ENCODE measurements at places on chromosomes 12 and 14.

DNA sequence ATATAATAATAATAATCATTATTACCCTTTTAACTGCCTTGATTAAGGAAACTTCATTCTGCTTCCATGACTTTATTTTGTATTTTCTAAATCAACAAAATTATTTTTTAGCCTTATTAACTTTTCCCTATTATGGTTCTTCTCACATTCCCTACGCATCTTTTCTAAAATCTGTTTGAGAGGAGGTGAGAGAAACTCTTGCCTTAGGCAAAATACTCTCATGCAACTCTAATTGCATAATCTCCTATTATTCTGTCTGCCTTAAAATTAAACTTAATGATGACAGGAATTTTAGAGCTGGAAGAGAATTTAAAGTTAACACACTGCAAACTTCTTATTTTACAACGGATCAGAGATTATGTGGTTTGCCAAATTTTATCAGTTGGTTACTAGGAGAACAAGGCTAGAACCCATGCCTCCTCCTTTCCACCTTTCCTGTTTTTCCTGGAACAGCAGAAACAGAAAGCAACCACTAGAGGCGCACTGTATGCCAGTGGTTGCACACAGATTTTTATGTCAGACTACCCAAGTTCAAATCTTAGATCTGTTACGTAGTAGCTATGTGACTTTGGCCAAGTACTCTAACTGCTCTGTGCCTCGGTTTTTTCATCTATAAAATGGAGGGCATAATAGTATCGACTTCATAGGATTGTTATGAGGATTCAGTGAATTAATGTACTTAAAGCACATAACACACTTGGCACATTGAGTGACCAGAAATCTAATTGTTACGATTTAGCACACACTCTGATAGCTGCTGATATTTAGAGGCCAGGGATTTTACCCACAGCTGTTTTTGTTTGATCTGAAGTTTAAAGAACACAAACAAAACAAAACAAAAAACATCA, 4.3 kb upstream of the BRMS1L start:
- DNase-seq = peak; percentile 62

GRCh38 chr12:13233830-13234641, 37.5 kb downstream of the EMP1 start:
- DNase-seq = peak; percentile 77

DNA sequence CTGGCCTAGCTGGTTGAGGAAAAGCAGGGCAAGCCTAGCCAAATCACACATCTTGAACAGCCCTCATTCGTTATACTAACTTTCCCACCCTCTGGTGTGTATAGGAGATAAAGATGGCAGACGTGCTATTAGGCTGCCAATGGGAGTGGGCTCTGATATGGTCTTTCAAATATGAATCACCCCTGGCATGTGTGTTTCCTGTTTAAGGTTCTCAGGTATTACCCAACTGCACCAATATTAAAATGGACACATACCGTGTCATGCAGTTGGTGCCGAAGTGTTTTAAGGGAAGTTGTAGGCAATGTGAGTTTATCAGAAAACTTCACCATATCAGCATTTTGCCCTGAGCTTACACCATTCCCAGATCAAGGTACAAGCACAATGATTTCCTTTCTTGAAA, 33.4 kb downstream of the CHST11 start:
- no peak for DNase-seq

GRCh38 chr12:56658921-56659320, 13.1 kb upstream of the ATP5F1B start:
- DNase-seq = no peak

- DNase-seq = no peak
Observed at GRCh38 chr14:92398888-92399636, 76.1 kb downstream of the SLC24A4 start.

DNA sequence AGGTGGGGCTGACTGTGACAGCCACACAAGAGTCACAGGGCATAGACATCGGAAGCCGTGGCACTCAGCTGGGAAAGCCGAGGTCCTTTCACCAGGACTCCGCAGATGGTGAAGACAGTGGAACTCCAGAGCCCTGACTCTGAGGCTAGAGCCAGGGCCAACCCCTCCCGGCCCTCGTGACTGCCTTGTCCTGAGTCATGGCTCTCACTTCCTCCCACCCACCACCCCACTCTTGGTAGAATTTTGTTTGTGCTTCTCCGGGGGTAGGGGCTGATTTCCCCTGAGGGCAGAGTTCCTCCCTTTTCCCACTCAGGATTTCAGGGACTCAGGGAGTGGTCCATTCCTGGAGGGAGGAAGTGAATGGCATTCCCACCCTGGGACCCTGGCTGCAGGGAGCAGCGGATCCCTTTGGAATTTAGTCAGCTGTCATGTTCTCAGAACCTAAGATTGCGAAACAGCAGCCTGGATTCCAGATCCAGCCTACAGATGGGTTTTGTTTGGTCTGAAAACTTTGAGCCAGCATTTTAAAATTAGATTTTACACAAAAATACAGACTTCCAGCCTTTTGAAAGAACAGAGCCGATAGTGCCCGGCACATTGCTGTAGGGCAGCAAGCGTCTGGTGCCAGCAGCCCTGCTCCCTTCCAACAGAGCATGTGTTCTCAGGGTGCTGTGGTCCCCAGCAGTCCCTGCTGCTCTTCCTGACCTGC, 50.7 kb downstream of the TPCN1 start:
- DNase-seq = peak; percentile 91

All from cardiac muscle cell (in vitro differentiated cells and primary cell).